ENCODE measurements at places on chromosomes 16 and 17. TPM values are rescaled to one million over a fixed set of nuclear protein-coding genes. Genes with fewer than 3 reads are reported as not detected.
A peak's percentile ranks its signal among the peaks of the same experiment; 100 is the strongest.

C16orf78 gene
- polyA plus RNA-seq: not detected

- no peaks in the 10 kb centered on the region for H3K27me3 ChIP-seq
- no peak overlapping the region for H3K4me3 ChIP-seq
- no peak overlapping the region for H3K27ac ChIP-seq
- H3K4me1 ChIP-seq: peaks cover 4% of the 10 kb centered on the region
- DNase-seq: no peak
- no peaks in the 10 kb centered on the region for H3K36me3 ChIP-seq
Measured at GRCh38 chr17:59753522-59754467, 46.3 kb downstream of the VMP1 start.

DNA sequence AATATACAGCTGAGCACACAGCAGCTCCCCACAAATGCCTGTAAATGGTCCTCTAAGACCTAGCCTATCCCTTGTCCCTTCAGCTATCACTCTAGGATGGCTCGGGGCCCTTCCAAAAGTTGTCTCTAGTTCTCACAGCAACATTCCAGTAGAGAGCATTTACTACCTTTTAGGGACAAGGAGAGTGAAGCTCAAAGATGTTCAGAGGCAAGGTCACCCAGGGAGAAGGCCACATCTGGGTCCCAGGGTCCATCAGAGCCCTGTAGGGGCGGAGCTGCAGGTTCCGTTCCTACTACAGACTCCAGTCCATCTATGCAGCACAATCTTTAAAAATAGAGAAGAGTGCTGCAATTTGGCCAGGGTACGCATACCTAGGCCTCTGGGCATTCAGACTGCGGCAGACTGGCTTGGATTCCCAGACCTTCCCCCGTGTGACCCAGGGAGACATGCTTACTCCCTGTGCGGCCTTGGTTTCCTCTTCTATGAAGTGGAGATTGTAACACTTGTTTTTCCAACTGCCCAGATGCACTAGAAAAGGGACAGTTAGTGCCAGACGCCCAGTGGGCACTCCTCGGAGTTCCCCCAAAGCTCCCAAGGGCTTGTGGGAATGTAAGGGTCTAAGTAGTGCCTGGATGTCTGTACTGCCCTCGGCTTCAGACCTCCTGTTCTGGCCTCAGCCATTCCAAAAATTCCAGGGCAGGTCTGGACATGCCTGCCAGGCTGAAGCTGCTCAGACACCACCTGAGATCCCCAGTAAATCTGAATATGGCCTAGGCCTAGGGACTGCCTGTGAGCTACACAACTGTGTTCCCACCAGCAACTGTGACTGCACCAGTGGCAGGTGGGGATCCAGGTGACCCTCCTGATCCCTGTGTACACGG, 2.5 kb downstream of the SLC12A4 start:
- no peak overlapping the region for H3K4me3 ChIP-seq
- no peak for DNase-seq
- H3K27ac ChIP-seq: no peak overlapping the region
- H3K4me1 ChIP-seq: no peaks in the 10 kb centered on the region
- H3K36me3 ChIP-seq: peaks cover 6% of the 10 kb centered on the region
- H3K27me3 ChIP-seq: no peaks in the 10 kb centered on the region

DNA sequence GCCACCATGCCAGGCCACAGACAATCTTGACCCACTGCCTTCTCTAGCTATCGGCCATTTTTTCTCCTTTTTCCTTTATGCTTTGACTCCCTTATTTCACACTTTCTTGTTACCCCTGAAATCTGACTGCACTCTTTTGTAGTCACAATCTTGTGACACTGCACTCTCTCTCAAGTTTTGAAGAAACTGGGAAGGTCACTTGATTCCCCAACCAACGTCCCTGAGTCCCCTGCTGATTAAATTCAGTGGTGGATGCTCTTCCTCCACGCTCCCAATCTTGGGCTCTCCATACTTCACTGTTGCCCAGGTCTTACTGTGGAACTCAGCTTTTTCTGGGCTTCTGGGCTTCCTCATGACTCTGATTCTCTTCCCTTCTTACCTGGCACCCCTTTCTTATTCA, 33.9 kb downstream of the PECAM1 start:
- no peak for DNase-seq
- no peaks in the 10 kb centered on the region for H3K36me3 ChIP-seq
- H3K4me1 ChIP-seq: no peaks in the 10 kb centered on the region
- H3K27me3 ChIP-seq: peaks cover 2% of the 10 kb centered on the region
- H3K4me3 ChIP-seq: no peak overlapping the region

RGS9 gene
- 0.75 TPM for polyA plus RNA-seq

DNA sequence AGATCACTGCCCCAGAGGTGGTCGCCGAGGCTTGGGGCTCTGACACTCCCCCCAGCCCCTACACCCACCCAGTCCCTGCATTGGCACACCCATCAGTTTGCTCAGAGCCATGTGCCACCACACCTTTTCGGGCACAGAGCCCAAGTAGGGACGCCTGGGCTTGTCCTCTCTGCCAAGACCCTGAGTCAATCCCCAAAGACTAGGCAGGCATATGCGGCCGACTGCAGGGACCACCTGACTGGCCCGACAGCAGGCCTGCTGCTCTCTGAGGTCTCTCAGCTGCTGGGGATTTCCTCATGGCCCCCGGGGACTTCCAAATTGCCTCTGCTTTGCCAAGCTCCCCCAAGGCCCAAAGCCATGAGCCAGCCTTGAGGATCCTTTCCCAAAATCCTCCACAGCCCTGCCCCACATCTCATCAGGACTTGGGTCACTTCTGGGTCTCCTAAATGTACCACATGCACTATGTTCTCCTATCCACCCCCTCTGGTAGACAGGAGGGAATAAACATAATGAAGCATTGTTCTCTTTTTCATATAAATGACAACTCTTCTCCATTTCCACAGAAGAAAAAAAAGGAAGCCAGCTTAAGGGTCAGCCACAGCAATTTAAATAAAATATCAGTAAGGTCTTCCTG, 30.6 kb downstream of the MYO18A start:
- no peaks in the 10 kb centered on the region for H3K4me1 ChIP-seq
- DNase-seq: no peak
- H3K27ac ChIP-seq: no peak overlapping the region

DNA sequence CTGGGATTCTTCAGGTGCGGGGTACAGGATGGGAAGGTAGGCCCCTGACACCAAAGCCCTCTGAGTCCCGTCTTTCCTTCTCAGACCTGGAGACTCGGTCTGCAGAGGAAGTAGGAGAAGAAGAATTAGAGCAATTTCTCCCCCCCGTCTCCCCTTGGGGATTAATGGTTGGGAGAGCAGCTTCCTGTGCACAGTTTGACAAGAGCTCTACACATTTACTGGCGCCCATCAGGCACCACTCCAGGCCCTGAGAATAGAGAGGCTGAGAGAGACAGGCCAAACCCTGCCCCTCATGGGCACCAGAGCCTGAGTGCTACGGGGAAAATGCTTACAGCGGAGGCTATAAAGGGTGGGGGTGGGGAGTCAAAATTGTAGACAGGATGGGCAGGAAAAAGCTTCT, 3.5 kb upstream of the C16orf74 start:
- H3K4me1 ChIP-seq: no peaks in the 10 kb centered on the region
- no peaks in the 10 kb centered on the region for H3K36me3 ChIP-seq
- no peak for DNase-seq
- H3K27ac ChIP-seq: no peak overlapping the region
- no peaks in the 10 kb centered on the region for H3K27me3 ChIP-seq

GRCh38 chr16:68629351-68629910, 15.7 kb upstream of the CDH3 start:
- no peak overlapping the region for H3K4me3 ChIP-seq
- no peaks in the 10 kb centered on the region for H3K4me1 ChIP-seq
- H3K27me3 ChIP-seq: no peaks in the 10 kb centered on the region
- no peak overlapping the region for H3K27ac ChIP-seq
- no peak for DNase-seq

- no peak overlapping the region for H3K4me3 ChIP-seq
- no peak for DNase-seq
- H3K27ac ChIP-seq: no peak overlapping the region
- H3K27me3 ChIP-seq: no peaks in the 10 kb centered on the region
- H3K4me1 ChIP-seq: no peaks in the 10 kb centered on the region
Measured at GRCh38 chr17:79965806-79966205, 69.9 kb downstream of the TBC1D16 start.

DNA sequence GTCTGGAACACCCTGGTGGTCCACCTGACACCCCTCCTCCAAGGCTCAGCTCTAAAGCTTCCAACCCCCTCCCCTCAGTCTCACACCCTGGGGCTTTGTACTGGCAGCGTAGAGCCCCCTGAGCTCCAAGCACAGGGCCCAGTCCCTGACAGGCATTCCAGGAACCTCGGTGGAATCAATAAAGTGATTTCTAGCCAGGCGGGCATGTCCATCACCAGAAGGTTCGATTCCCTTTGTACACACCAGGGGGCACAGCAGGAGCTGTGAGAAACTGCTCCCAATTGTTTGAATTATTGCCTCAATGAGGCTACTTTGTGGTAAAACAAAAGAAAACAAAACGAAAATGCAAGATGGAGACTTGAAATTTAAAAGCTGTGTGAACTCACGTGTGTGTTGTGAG, 51.8 kb downstream of the SMPD3 start:
- H3K36me3 ChIP-seq: no peaks in the 10 kb centered on the region
- H3K27me3 ChIP-seq: no peaks in the 10 kb centered on the region
- H3K27ac ChIP-seq: no peak overlapping the region

DNA sequence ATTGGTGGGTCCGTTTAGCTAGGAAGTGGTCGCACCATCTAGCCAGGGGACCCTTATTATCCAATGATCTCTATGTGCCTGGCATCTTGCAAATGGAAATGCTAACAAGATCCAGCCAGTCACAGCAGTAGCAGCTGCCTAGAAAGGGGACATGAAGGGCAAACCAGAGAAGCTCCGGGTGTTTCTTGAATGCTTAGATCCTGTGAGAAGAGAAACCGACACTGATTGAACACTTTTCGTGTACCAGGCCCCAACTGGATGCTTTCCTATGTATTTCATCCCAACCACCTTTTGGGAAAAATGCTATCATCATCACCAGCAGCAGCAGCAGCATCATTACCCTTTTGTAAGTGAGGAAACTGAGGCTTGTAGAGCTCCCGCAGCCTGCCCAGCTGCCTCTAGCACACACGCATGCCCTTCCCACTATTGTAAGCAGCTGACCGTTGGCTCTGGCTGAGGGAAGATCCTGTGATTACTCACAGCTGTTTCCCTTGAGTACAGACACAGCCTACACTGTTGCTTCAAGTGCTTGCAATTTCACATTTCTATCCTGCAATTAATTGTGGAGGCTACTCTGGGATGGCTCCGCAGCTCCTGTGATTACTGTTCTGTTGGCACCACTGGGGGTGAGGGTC, 180.7 kb upstream of the CACNG5 start:
- no peak for DNase-seq
- H3K27me3 ChIP-seq: no peaks in the 10 kb centered on the region
- H3K4me1 ChIP-seq: no peaks in the 10 kb centered on the region
- H3K36me3 ChIP-seq: no peaks in the 10 kb centered on the region

DUXB gene
- polyA plus RNA-seq: not detected

CACNG1 gene
- not detected for polyA plus RNA-seq

DNA sequence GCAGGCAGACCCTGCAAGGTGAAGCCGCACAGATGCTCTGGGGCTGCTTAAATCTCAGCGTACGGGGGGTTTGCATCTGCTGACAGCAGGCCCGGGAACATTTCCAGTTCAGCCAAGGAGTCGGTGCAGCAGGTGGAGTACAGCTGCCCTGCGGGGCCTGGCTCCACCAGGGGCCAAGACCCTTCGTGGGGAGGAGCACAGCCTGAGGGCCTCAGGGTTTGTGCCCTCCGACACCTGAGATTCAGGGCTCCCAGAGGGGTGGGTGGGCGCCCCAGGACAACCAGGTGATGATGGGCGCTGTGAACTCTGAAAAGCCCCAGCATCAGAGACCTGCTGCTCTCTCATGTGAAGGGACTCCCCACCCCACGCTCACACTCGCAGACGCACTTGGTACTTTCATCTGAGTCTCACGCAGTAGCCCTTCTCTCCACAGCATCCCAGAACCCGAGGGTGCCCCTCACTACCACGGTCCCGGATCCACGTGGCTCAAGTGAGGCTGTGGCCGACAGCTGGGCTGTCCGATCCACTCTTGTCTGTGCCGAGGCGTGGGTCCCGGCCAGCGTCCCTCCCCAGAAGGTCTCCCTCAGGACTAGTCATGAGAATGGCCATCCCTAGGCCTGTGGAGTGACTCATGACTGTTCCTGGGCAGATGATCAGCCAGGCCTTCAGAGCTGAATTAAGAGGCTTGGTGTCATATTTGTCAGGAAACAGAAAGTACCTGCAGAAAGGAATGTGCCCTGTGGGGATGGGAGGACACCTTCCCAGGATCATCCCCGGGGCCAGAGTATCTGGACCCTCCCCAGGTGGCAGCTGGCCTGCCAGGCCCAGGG, 29.6 kb downstream of the ACSF3 start:
- no peaks in the 10 kb centered on the region for H3K4me1 ChIP-seq
- no peaks in the 10 kb centered on the region for H3K36me3 ChIP-seq
- no peaks in the 10 kb centered on the region for H3K27me3 ChIP-seq
- no peak overlapping the region for H3K27ac ChIP-seq
- H3K4me3 ChIP-seq: no peak overlapping the region
- DNase-seq: peak; percentile 67

ANKRD40CL gene
- polyA plus RNA-seq: 0.26 TPM

RANBP10 gene
- polyA plus RNA-seq: 5.5 TPM

- H3K4me3 ChIP-seq: no peak overlapping the region
- no peak for DNase-seq
- no peaks in the 10 kb centered on the region for H3K36me3 ChIP-seq
- H3K4me1 ChIP-seq: peaks cover 3% of the 10 kb centered on the region
- no peak overlapping the region for H3K27ac ChIP-seq
Measured at GRCh38 chr17:29166507-29166887, 13.7 kb downstream of the MYO18A start.

- no peak overlapping the region for H3K27ac ChIP-seq
- no peak for DNase-seq
- H3K36me3 ChIP-seq: no peaks in the 10 kb centered on the region
- H3K4me1 ChIP-seq: no peaks in the 10 kb centered on the region
- H3K4me3 ChIP-seq: no peak overlapping the region
Measured at GRCh38 chr16:27795992-27796614, 246.2 kb downstream of the KATNIP start.

PKMYT1 gene
- polyA plus RNA-seq: 1.1 TPM

GRCh38 chr17:29461483-29462206, 71.5 kb downstream of the TAOK1 start:
- H3K4me3 ChIP-seq: no peak overlapping the region
- DNase-seq: no peak
- no peaks in the 10 kb centered on the region for H3K4me1 ChIP-seq
- H3K36me3 ChIP-seq: no peaks in the 10 kb centered on the region
- no peak overlapping the region for H3K27ac ChIP-seq

GRCh38 chr16:80208015-80208414, 332.8 kb upstream of the DYNLRB2 start:
- H3K36me3 ChIP-seq: no peaks in the 10 kb centered on the region
- H3K4me3 ChIP-seq: no peak overlapping the region
- DNase-seq: no peak
- no peak overlapping the region for H3K27ac ChIP-seq
- no peaks in the 10 kb centered on the region for H3K27me3 ChIP-seq

GRCh38 chr17:62735044-62735651, 73.0 kb downstream of the MARCHF10 start:
- no peak for DNase-seq
- H3K4me1 ChIP-seq: no peaks in the 10 kb centered on the region
- H3K36me3 ChIP-seq: no peaks in the 10 kb centered on the region
- no peak overlapping the region for H3K4me3 ChIP-seq

KIF19 gene
- polyA plus RNA-seq: not detected

FBXW10B gene
- polyA plus RNA-seq: 1.3 TPM
